ENCODE measurements at places on chromosomes 2 and 18.

DNA sequence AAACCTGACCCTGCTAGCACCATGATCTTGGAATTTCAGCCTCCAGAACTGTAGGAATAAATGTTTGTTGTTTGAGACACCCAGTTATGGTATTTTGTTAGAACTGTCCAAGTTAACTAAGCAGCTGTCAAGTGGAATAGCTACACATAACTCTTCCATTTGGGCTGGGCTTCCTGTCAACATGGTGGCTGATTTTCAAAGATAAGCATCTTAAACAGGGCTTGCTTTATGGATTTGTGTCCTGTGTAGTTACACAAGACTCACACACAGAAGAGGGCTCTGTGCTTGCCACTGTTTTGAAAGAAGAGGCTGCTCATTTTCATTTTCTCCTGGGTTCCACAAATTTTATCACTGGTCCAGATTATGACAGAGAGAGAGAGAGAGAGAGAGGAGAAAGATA, 35.7 kb downstream of the GCG start:
- no peak for DNase-seq

DNA sequence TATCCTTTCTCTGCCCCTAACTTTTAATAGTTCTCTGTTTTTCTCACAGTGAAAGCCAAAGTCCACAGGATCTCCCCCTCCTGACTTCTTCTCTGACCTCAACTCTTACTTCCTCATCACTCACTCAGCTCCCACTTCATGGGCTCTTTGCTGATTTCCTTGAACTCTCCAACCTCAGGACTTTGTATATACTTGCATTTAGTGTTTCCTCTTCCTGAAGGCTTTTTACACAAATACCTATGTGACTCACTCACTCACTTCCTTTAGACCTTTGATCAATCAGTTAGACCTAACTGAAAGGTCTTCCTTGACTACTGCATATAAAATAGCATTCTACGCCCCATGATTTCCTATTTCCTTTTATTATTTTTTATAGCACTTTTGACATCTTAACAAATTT, 233.1 kb upstream of the MEX3C start:
- no peak for DNase-seq

GRCh38 chr2:109450574-109451273, 163.0 kb downstream of the SEPTIN10 start:
- DNase-seq, result no peak

- no peak for DNase-seq
Observed at GRCh38 chr2:128967646-128968045, 649.0 kb upstream of the HS6ST1 start.

GRCh38 chr18:41324020-41324791, 630.8 kb upstream of the PIK3C3 start:
- no peak for DNase-seq

GRCh38 chr18:69705987-69706386, 241.7 kb downstream of the CD226 start:
- no peak for DNase-seq

GRCh38 chr2:49831698-49832367, 677.5 kb upstream of the FSHR start:
- DNase-seq, result no peak

GRCh38 chr2:159960414-159960813, 102.0 kb downstream of the PLA2R1 start:
- DNase-seq, result no peak

DNA sequence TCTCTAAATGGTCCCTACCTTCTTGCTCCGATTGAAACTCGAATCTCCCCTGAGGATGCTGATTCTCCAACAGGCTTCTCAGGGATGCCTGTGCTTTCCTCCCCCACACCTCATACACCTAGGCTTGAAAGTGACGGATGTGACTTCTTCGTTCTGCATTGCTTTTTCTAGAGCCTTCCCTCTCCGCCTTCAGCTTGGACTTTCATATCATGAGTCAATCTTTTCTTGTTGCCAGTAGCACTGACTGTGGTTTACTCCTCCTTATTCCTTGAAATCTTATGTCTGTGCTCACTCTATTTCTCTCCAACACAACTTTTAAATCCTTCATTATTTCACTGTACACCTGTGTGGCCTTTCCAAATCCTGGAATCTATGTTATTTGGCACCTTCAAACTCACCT, 451.4 kb downstream of the TMX3 start:
- DNase-seq, result no peak

DNA sequence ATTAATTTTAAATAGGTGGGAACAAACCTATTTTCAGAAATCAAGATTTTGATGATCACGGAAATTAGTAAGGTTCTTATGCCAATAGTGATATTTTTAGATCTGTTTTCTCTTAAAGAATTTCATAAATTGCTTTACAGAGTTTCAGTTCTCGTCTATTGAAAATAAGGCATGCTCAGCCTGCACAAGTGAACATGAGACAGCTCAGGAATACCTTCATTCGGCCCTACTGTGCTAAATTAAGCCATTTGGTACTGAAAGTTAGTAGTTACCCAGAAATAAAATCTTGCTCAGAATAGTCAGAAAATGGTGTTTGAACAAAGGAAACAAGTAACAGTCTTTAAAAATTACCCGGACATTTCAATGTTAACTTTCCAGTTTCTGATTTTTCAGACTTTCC, 60.4 kb downstream of the DLGAP1 start:
- DNase-seq, result no peak

- no peak for DNase-seq
Observed at GRCh38 chr2:43305517-43305916, 79.1 kb upstream of the ZFP36L2 start.

GRCh38 chr18:688323-688722, 24.1 kb downstream of the ENOSF1 start:
- DNase-seq, result no peak

- no peak for DNase-seq
Observed at GRCh38 chr2:141501752-141502151, 629.1 kb downstream of the LRP1B start.

GRCh38 chr2:118054213-118055008, 33.9 kb upstream of the INSIG2 start:
- DNase-seq, result no peak

DNA sequence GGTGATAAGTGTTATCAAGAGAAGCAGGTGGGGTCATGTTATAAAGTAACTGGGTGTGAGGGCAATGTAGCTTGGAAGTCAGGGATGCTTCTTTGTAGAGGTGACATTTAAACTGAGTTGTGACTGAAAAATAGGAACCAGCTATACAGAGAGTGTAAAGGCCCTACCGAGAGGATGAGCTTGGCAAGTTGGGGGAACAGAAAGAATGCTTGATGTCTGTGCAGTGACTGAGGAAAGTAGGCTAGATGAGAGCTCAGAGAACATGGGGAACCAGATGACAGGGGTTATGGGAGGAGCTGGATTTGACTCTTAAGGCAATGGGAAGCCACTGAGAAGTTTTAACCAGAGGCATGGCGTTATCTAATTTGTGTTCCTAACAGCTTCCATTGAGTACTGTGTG, 115.3 kb downstream of the DOCK10 start:
- no peak for DNase-seq

GRCh38 chr2:67845621-67846369, 217.0 kb downstream of the C1D start:
- DNase-seq, result no peak

GRCh38 chr18:46332286-46332801, 228.2 kb downstream of the HAUS1 start:
- DNase-seq, result no peak

DNA sequence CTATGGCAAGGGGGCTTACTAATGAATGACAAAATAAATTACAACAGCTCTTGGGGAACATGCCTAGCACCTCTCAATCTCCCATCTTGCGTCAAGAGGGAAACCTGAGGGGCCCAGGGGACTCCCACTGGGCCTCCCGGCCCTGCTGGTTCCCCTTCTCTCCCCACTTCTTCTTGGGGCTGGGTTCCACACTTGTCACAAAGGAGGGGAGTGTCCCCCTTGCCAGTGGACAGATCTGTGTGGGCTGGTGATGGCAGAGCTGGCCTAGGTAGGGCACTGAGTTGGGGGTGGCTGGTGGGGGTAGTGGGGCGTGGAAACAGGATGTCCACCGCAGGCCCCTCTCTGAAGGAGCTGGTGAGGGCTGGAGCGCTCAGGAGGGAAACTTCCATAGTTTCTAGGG, 184.0 kb upstream of the HAAO start:
- DNase-seq, result no peak

DNA sequence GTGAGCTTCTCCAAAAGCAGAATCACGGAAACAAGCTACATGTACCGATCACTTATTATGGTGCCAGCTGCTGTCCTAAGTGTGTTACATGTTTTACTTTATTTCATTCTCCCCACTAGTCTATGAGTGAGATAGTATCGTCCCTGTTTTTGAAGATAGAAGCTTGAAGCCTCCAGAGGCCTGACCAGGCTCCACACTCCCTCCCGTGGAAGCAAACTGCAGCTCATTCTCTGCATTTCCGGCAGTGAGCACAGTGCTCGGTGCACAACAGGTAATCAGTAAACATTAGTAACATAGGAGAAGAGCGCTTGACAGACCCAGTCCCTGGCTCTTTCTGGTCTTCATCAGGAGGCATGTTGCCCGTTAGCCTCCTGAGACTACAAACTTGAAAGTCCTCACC, 72.9 kb downstream of the ZBTB7C start:
- no peak for DNase-seq

DNA sequence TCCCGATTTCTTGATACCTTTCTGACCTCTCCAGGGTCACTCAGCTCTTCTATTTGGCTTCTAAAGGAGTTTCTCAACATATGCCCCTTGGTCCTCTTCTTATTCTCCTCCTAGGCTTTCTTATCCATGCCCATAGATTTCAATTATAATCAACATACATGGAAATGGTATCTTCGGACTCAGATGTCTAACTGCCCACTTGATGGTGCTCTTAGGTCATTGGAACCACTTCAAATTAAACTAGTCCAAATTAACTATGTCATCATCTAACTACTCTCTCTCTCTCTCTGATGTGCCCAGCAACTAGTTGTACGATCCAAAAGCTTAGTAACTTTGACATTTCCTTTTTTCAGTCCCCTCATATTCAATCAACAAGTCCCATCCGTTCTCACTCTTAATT, 43.2 kb upstream of the GPR75 start:
- DNase-seq, result no peak

GRCh38 chr2:165069151-165069550, 113.8 kb upstream of the SLC38A11 start:
- no peak for DNase-seq

- no peak for DNase-seq
Observed at GRCh38 chr2:102013206-102014040, 21.7 kb downstream of the IL1R2 start.

DNA sequence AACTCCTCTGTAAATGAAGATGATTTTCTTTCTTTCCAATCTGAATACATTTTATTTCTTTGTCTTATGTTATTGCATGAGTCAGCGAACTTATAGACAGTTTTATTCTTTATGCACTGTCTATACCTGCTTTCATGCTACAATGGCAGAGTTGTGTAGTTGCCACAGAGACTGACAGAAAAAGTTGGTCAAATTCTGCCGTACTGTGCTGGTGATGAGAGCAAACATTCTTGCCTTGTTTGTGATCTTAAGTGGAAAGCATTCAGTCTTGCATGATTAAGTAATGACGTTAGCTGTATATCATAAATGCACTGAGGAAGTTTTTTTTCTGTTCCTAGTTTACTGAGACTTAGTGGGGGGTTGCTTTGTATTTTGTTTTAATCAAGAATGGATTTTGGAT, 32.9 kb downstream of the ZC3H15 start:
- no peak for DNase-seq

DNA sequence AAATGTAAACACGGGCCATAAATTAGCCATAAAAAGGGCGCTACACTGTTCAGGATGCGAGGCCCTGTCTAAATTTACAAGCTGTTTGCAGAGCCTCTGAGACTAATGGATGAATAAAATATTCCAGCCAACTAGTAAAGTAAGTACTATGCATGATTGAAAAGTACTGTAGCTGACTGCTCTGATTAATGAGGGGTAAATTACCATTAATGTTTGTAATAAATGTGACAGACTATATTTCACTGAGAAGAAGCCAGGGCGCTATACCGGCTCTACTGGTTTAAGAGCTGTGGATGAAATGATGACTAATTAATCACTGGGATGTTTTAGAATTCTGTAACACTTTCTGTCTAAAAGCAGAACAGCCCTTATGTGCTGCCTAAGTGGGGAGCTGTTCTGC, 54.3 kb upstream of the RGPD4 start:
- no peak for DNase-seq

- peak; percentile 39 for DNase-seq
Observed at GRCh38 chr2:227503433-227504406, 31.8 kb downstream of the AGFG1 start.

DNA sequence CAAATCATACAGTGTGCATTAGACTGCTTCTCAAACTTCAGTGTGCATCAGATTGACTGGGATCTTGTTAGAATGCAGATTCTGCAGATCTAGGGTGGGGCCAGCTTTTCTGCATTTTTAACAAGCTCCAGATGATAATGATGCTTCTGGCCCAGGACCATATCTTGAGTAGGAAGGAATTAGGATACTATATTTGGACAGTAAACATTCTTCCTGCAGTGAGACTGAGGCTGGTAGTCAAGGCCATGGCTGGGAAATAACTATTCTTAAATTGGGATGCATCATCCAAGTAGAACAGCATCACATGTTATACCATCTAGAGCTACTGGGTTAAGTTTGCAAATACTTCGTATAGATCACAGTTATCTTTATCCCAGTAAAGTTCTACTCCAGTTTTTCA, 28.4 kb upstream of the ARMC9 start:
- DNase-seq, result no peak

All from Panc1 (cell line).